Activated naive CD4-positive, alpha-beta T cell treated with anti-CD3 and anti-CD28 coated beads, Interleukin-2, amount 10 ng/mL, durations not matched to agents 7 days and 5 days (primary cell): ENCODE measurements at places on chromosomes 6 and 20.
A peak's percentile ranks its signal among the peaks of the same experiment; 100 is the strongest.

DNA sequence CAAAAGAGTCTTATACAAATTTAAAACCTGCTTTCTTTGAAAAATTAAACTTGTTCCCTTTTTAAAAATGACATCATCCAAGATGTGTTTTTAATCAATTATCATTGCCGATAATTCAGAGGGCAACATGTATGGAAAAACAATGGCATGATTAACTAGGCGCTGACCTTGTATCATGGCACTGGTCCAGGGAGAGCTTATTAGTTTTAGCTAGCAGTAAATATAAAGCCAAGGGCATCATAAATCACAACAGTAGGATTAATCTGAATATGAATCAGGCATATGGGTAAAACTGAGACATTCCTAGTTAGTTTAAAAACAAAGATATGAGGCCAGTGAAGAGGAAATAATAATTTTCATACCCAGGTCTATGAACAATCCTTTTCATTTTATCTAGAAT lies 374.0 kb downstream of the HDGFL1 start:
- no peaks in the 10 kb centered on the region for H3K27me3 ChIP-seq
- no peaks in the 10 kb centered on the region for H3K36me3 ChIP-seq
- no peak overlapping the region for H3K27ac ChIP-seq
- no peaks in the 10 kb centered on the region for H3K4me1 ChIP-seq
- no peak for DNase-seq

GRCh38 chr6:3731700-3732099 lies 19.8 kb downstream of the PXDC1 start:
- H3K4me3 ChIP-seq: no peak overlapping the region
- no peaks in the 10 kb centered on the region for H3K4me1 ChIP-seq
- H3K27ac ChIP-seq: no peak overlapping the region

GRCh38 chr6:29641430-29642148 lies 8.6 kb upstream of the GABBR1 start:
- peak; percentile 71 for DNase-seq
- peaks cover 31% of the 10 kb centered on the region for H3K4me1 ChIP-seq

DNA sequence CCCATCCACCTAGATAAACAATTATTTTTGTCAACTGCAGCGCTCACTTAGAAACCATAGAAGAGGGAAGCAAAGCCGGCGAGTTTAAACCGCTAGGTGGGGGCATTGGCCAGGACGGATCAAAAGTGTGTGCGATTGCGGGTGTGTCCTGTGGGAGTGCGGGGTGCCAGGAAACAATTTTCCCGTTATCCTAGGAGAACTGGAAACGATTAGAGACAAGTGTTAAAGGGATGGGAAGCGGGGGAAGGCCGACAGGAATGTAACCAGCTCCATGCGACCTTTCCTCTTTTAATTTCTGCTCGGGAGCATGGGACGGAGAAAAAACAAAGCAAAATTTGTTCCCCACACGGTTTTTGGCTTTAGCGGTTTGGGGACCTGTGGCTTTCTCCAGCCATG lies 2.8 kb upstream of the HTR1B start:
- H3K27ac ChIP-seq: no peak overlapping the region
- peaks cover 60% of the 10 kb centered on the region for H3K27me3 ChIP-seq
- peaks cover 22% of the 10 kb centered on the region for H3K4me1 ChIP-seq

GRCh38 chr6:130432838-130433237 lies 67.0 kb downstream of the TMEM200A start:
- peaks cover 4% of the 10 kb centered on the region for H3K36me3 ChIP-seq
- no peak for DNase-seq
- H3K4me1 ChIP-seq: no peaks in the 10 kb centered on the region

DNA sequence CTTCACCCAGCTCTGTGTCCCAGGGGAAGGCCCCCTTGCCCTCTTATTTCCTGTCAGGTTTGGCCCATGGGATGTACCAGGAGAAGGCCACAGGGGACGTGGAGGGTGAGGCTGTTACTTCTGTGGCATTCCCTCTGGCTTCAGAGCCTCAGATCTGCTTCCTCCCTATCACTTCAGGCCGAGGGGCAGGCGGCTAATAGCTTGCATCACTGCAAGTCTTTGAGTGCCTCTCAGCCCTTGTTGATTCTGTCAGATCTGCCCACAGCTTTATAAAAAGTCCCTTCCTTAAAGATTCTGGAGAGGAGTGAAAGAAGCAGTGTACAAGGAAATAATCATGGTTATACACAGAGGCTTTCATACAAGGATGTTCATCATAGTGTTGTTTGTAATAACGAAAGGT lies 86.9 kb downstream of the LRFN2 start:
- no peak overlapping the region for H3K27ac ChIP-seq
- no peak for DNase-seq
- no peaks in the 10 kb centered on the region for H3K4me1 ChIP-seq
- H3K36me3 ChIP-seq: no peaks in the 10 kb centered on the region
- H3K27me3 ChIP-seq: peaks cover 8% of the 10 kb centered on the region

DNA sequence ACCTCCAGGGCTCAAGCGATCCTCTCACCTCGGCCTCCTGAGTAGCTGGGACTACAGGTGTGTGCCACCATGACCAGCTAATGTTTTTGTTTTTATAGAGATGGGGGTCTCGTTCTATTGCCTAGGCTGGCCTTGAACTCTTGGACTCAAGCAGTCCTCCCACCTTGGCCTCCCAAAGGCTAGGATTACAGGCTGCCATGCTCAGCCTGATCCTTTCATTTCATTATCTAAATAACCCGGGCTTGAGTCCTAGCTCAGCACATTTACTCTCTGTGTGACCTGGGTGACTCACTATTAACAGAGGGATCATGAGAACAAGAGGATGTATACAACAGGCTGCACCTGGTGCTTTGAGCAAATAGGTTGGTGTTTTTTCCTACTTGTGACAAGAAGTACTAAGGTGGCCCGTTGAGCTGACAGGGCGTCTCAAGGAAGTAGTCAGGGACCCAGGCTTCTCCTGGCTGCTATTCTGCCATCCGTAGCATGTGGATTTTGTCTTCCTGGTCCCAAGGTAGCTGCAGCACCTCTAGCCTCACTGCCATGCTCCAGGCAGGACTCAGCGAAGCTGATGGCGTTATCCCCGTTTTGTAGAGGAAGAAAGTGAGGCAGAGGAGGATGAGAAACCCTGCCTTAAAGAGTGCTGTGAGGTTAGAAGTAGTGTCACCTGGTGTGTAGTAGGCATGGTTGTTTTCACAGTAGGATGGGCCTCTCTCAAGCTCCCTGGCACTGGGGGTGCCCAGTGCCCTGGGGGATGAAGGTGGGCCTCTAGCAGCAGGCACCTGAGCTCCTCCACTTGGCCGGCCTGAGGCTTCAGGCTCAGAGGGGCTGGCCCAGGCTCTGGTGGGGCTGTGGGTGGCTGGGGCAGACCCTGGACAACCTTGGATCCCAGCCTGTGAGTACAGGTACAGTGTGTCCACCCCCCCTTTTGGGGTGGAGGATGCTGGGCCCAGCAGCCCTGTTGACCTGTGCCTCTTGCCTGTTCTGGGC lies 62.4 kb downstream of the ADNP start:
- no peaks in the 10 kb centered on the region for H3K27me3 ChIP-seq
- H3K27ac ChIP-seq: no peak overlapping the region
- DNase-seq: no peak
- no peak overlapping the region for H3K4me3 ChIP-seq

DNA sequence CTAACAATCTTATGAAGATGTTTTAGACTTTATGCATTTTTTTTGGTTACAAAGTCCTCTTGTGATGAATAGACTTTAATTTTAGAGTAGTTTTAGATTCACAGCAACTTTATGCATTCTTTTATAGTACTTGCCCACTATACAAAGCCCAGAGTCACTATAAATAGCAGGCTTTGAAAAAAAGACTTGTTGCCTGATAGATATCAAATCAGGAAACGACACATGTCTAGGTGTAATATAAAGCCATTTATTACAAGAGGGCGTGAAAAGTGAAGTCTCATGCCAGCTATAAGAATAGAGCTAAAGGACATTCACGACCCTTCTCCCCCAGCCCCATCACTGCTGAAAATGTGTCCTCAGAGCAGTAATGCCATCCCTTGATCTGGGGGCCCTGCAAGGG lies 78.0 kb upstream of the MRPS10 start:
- H3K27ac ChIP-seq: no peak overlapping the region
- H3K4me3 ChIP-seq: no peak overlapping the region
- peaks cover 30% of the 10 kb centered on the region for H3K36me3 ChIP-seq
- no peaks in the 10 kb centered on the region for H3K27me3 ChIP-seq
- H3K4me1 ChIP-seq: peaks cover 38% of the 10 kb centered on the region

GRCh38 chr6:52361414-52361944 lies 472 bp upstream of the PAQR8 start:
- DNase-seq: peak; percentile 29
- H3K4me1 ChIP-seq: peaks cover 38% of the 10 kb centered on the region
- H3K27ac ChIP-seq: peak overlapping the region; percentile 86
- H3K27me3 ChIP-seq: peaks cover 7% of the 10 kb centered on the region
- H3K4me3 ChIP-seq: peak overlapping the region; percentile 78

GRCh38 chr6:89970609-89971337 lies 76.5 kb downstream of the GJA10 start:
- no peaks in the 10 kb centered on the region for H3K27me3 ChIP-seq
- no peak for DNase-seq
- peaks cover 16% of the 10 kb centered on the region for H3K4me1 ChIP-seq
- no peak overlapping the region for H3K4me3 ChIP-seq
- peak overlapping the region; percentile 4 for H3K27ac ChIP-seq

GRCh38 chr6:25324066-25324762 lies 45.0 kb downstream of the CARMIL1 start:
- H3K4me1 ChIP-seq: no peaks in the 10 kb centered on the region
- no peak for DNase-seq
- no peaks in the 10 kb centered on the region for H3K27me3 ChIP-seq
